Astrocyte of the hippocampus (primary cell): ENCODE measurements at places on chromosomes 5 and 9.

DNA sequence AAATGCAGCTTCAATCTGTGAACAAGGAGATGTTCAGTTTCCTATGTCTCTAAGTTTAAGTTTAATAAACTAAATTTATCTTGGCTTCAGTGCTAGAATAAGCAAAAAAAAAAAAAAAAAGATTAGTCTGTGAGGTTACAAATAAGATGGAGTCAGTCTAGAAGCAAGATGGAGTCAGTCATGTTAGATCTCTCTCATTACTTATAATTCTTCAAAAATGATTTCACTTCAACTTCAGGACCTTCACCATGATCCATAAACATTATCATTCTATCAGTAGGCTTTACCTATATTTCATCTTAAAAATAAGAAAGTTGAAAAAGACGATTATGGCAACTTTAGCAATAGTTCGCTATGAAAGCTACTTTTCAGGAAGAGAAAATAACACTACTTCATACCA, 30.2 kb upstream of the TMC1 start:
- DNase-seq = no peak

DNA sequence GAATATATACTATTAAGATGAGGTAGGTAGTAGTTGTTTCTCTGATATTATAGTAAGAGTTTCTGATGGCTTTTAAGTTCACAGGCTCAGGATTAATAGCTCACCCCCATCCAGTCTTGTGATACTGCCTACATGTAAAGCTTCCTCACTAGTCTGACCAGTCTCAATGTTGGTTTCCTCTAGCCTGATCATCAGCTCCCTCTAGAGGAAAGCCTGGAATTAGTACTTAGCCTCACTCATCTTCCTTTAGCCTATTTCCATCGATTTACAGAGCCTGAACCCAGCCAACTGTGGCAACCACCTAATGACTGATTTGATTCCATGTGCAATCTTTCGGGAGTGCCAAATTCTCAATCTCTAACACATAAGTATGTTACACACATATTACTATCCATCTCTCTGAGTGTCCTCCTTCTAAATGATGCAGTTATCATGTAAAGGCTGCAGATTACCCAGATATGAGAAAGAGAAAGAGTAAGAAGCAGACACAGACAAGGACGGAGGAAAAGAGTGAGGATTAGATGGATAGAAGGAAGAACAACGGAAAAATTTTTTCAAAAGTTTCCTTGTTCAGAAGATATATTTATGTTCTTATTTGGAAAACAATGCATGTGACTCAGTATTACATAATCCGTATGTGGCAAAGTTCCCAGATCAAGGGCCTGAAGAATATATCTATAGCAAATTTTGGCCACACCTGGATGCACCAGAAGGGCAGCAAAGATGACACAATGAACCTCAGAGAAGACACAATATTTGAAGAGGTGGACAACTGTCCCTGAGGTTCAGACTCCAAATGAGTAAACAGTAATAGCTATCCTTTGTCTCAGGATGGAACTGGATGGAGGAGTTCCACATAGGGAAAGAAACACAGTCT, 333.7 kb downstream of the ELAVL2 start:
- DNase-seq = peak; percentile 52

DNA sequence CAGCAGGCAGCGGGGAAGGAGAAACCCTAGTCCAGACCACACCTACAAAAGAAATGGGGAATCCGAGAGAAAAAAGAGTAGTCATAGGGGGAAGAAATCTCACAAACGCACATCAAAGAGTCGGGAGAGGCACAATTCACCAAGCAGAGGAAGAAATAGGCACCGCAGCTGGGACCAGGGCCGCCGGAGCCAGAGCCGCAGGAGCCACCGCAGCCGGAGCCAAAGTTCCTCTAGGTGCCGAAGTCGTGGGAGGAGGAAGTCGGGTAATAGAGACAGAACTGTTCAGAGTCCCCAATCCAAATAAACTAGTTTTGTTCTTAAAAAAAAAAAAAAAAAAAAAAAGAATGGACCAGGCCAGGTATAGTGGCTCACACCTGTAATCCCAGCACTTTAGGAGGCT, 29.3 kb downstream of the REEP5 start:
- no peak for DNase-seq

DNA sequence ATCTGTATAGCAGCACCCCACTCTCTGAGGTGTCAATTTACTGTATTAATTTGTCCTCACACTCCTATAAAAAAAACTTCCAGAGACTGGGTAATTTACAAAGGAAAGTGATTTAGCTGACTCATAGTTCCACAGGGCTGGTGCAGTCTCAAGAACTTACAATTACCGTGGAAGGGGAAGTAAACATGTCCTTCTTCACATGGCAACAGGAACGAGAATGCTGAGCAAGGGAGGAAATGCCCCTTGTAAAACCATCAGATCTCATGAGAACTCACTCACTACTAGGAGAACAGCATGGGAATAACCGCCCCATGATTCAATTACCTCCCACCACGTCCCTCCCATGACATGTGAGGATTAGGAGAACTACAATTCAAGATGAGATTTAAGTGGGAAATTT, 602.6 kb downstream of the MTRR start:
- no peak for DNase-seq

DNA sequence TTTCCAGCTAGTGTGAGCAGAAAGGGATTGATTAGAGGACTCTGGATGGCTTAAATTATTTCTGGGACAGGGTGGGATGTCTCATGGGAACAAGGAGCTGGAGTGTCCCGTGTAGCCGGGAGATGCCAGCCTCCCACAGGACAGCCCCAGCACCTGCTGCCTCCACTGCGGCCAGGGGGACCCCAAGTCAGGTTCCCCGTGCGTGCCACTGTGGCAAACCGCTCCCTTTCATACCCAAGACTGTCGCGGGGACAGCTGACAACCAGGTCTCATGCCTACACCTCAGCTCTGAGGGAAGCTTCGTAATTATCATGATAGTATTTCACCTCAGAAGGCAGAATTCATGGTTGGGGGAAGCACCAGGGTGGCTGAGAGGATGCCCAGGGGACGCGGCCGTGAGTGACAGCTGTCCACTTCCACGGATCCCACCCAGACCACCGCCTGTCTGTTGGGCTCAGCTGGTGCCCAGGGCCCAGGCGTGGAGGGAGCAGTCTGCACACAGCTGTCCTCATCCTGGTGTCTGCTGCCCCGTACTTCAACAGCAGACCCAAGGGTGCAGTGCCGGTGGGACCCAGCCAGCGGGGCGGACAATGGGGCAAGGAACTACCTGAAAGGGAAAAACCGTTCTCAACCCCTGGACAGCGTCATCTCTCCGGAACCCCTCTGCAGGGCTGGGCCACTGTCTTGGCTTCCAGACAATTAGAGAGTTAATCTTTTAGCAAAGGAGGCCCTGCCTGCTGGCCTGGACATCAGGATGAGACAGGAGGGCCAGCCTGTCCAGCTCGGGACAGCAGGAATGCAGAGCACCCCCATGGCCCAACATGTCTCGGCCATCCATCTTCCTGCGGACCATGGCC, 166.9 kb downstream of the OLFM1 start:
- no peak for DNase-seq
